ENCODE measurements at places on chromosomes 5 and 9.

DNA sequence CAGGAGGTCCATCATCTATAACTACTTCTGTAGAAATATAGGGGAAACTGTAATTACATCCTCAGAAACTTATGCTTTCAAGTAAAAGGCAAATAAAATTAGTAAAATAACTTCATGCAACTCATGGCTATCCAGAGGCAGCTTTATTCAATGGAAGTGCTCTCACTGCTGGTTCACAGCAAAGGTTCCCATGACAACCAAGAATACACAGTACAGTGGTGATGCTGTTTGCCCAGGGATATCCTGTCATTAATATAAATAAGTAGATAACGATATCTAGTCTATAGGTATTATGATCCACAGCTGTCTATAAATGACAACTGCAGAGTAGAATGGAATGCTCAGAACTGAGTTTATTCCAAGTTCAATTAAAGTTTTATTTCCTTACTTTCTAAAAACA is 390.3 kb downstream of the PDE4D start:
- H3K36me3 ChIP-seq, result no peaks in the 10 kb centered on the region
- no peaks in the 10 kb centered on the region for H3K27me3 ChIP-seq
- no peak for DNase-seq
- no peak overlapping the region for H3K27ac ChIP-seq

- H3K4me1 ChIP-seq, result peaks cover 9% of the 10 kb centered on the region
- peak overlapping the region; percentile 13 for H3K27ac ChIP-seq
- no peak overlapping the region for H3K4me3 ChIP-seq
- peak; percentile 77 for DNase-seq
Observed at GRCh38 chr9:100066539-100066938, 32.3 kb downstream of the ERP44 start.

DNA sequence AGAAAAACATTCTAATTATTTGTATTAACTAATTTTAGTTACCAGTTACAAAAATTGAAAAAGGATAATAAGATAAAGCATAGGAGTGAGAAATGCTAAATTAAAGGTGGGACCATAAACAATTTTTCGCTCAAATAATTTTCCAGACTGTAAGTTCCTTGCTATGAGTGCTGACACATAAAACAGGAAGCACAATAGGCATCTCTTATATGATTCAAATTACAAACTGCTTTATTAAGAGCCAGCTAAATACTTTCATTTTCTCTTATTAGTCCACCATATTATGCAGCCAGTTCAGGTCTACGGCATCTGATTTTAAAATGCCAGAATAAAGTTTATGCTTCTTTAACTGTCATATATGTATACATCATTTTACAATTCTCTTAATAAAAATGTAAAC is 4.4 kb downstream of the RC3H2 start:
- no peak overlapping the region for H3K27ac ChIP-seq
- H3K36me3 ChIP-seq, result peaks cover 8% of the 10 kb centered on the region
- peaks cover 21% of the 10 kb centered on the region for H3K4me1 ChIP-seq
- H3K27me3 ChIP-seq, result no peaks in the 10 kb centered on the region

DNA sequence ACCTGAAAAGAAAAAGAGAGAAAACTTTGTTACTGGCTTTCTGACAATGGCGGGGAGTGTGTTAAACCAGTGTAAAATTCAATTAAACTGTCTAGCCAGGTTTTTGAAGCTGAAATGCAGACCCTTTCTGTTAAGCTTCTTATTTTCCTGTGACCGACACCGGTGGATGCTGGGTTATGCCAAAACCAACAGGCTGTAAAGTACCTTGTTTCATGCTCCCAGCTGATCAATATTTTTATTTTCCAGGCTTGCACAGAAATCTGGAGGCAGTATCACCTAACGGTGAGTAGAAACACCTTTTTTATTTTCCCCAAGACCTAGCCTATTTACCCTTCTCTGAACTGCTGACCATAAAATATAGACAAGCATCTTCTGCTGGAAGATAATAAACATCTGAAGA is 94.9 kb upstream of the GRHPR start:
- H3K36me3 ChIP-seq, result no peaks in the 10 kb centered on the region
- no peak overlapping the region for H3K4me3 ChIP-seq
- H3K27me3 ChIP-seq, result no peaks in the 10 kb centered on the region
- DNase-seq, result no peak
- H3K27ac ChIP-seq, result no peak overlapping the region

DNA sequence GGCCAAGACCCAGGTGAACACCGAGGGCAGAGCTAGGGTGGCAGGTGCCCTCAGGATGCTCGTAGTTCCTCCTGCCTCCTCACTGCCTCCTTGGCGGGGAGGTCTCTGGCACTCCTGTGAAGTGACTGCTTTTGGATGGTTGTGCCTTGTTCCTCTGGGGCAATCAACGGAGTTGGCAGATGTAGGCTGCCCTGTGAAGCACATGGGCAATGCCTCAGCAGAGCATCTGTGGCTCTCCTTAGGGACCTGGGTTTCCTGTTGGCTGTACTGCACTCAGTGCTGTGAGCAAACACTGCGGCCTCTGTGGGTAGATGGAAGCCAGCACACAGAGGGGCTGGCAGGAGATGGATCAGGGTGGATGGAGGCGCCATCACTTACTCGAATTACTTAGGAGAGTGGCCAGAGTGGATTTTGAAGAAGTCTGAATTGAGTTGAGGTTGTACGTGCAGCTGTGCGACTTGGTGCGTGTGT is 71.4 kb upstream of the COL5A1 start:
- no peaks in the 10 kb centered on the region for H3K4me1 ChIP-seq
- no peak overlapping the region for H3K4me3 ChIP-seq
- no peak overlapping the region for H3K27ac ChIP-seq

DNA sequence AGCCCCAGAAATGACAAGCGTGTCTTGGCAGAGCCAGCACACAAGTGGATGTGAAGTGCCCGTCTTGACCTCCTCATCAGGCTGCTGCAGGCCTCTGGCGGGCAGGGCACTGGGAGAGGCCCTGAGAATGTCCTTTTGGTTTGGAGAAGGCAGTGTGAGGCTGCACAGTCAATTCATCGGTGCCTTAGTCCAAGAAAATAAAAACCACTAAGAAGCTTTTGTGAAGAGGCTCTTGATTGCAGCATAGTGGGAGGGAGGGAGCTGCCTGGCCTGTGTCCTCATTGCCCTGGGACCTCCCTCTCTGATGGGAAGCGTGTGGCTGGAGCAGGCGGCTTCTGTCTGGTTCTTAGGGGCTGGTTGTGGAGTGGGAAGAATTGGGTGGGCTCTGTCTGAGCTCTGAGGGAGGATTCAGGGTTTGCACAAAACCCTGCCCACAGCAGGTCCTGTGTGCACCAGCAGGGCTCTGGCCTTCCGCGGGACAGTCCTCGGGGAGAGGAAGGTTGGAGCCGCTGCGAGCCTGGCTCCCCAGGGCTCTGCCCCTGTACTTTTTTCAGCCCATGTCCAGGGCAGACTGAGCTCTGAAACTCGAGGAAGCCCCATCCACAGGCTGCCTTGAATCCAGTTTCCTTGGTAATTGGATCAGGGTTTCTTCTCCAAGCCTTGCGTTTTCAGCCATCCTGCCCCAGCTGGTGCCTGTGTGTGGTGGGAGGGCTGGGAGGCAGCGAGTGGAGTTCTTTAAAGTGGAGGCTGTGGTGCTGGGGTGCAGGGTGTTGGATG is 1.1 kb downstream of the HRCT1 start:
- no peak overlapping the region for H3K4me3 ChIP-seq
- DNase-seq, result no peak
- H3K36me3 ChIP-seq, result no peaks in the 10 kb centered on the region
- peaks cover 34% of the 10 kb centered on the region for H3K4me1 ChIP-seq

All from cardiac muscle cell (in vitro differentiated cells and primary cell).